Sigmoid colon (tissue), 7 donors: ENCODE measurements at places on chromosomes 1 and 21. TPM values are rescaled to one million over a fixed set of nuclear protein-coding genes. Genes with fewer than 3 reads are reported as not detected.

DNA sequence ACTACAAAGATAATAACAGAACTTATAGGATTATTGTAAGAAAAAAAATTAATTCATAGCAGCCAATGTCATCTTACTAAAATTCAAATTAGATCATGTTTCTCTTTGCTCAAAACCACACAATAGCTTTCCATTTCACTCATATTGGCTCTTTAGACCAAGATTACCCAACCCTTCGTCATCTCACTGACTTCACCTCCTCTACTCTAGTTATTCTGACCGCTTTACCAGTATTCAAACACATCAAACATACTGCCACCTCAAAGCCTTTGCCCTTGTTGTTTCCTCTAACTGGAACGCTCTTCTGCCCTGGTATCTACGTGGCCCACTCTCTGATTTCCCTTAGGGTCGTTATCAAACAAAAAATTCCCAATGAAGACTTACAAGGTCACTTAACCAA lies 1.7 kb downstream of the ANGPTL3 start:
- H3K27me3 ChIP-seq = no peaks in the 10 kb centered on the region
- no peaks in the 10 kb centered on the region for H3K36me3 ChIP-seq
- no peak for DNase-seq
- no peak overlapping the region for H3K27ac ChIP-seq

DNA sequence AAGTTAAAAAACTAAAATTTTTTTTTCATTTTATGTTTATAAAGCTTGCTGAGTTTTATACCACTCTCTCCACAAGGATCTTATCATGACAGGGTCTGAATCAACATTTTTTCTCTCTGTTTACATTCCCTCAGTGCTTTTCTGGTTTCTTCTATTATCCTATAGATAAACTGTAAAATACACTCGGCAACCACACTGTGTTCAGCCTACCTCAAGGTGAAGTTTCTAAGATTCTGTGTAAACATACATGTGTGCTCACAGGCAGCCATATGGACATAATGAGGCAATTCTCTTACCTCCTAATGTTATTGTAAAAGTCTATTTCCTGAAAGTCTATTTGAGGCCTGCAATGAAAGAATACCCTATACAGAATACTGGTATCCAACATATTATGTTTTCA lies 114.6 kb downstream of the NTPCR start:
- DNase-seq = no peak

DNA sequence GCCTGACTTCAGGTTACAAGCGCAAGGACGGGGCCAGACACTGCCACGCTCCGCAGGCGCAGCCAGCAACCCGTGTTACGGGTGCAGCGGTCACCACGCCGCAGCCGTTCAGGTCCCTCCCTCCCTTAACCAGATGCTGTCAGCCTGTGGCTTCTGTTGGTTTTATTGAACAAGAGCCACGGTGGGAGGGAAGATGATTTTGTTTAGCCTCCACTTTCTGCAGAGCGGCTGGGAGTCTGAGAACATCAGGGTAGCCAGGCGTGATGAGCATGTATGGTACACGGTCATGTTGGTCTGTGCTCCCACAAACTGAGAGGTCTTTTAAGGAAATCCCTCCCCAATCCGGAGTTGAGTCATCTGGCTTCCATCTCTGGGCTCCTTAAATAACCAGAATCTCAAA lies 18.5 kb upstream of the ADARB1 start:
- H3K4me3 ChIP-seq = no peak overlapping the region
- no peaks in the 10 kb centered on the region for H3K4me1 ChIP-seq
- H3K27ac ChIP-seq = no peak overlapping the region
- no peak for DNase-seq
- H3K36me3 ChIP-seq = no peaks in the 10 kb centered on the region

GRCh38 chr1:14055442-14056223 lies 355.6 kb downstream of the PRDM2 start:
- H3K36me3 ChIP-seq = no peaks in the 10 kb centered on the region
- H3K4me1 ChIP-seq = no peaks in the 10 kb centered on the region
- DNase-seq = no peak
- H3K27ac ChIP-seq = no peak overlapping the region

DNA sequence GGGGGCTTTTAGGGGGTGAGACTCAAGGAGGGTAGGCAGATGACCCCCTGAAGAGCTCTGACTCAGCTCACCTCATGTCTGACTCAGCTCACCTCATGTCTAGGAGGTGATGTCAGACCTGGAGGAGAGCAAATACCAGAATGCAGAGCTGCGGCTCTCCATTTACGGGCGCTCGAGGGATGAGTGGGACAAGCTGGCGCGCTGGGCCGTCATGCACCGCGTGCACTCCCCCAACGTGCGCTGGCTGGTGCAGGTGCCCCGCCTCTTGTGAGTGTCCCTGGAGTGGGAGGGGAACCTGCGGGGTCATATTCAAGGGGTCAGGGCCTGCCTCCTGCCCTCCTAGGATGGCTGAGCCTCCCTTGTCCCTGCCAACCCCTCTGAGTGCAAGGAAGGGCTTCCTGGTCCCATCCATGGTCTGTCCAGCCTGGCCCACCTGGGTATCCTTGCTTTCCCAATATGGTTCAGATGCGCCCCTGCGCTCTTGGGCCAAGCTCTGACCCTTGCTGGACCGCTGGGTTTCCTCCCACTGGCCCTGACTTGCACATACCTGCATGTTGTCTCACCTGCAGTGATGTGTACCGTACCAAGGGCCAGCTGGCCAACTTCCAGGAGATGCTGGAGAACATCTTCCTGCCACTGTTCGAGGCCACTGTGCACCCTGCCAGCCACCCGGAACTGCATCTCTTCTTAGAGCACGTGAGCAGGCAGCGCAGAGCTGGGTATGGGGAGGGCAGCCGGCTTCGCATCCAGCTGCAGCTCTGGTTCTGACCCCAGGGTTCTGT lies 9.1 kb downstream of the AMPD2 start:
- H3K36me3 ChIP-seq = peaks cover 13% of the 10 kb centered on the region
- H3K27me3 ChIP-seq = no peaks in the 10 kb centered on the region
- no peak overlapping the region for H3K4me3 ChIP-seq
- no peak for DNase-seq
- H3K4me1 ChIP-seq = no peaks in the 10 kb centered on the region

DNA sequence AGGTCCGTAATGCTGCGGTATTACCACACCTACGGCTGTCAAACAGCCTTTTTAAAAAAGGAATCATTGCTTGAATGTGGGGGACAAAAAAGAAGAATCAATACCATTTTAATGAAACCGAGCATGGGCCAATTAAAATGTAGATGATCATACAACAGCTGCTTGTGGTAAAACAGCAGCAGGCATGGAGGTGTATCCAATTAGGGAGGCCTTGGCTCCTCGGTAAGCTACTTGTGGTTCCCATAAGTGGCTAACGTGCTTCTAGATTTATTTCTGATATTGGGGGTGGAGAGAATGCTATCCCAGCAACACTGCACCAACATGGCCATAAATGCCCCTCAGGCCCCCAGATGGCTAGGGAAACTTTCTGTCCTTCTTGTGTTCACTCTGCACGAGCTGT lies 1.8 kb downstream of the PTPN14 start:
- peaks cover 41% of the 10 kb centered on the region for H3K4me1 ChIP-seq
- H3K4me3 ChIP-seq = peak overlapping the region; percentile 67
- no peaks in the 10 kb centered on the region for H3K27me3 ChIP-seq
- no peak for DNase-seq

- H3K4me1 ChIP-seq = no peaks in the 10 kb centered on the region
- DNase-seq = no peak
- no peaks in the 10 kb centered on the region for H3K36me3 ChIP-seq
- H3K27ac ChIP-seq = no peak overlapping the region
Observed at GRCh38 chr1:57020216-57020615, 54.4 kb upstream of the C8B start.

DNA sequence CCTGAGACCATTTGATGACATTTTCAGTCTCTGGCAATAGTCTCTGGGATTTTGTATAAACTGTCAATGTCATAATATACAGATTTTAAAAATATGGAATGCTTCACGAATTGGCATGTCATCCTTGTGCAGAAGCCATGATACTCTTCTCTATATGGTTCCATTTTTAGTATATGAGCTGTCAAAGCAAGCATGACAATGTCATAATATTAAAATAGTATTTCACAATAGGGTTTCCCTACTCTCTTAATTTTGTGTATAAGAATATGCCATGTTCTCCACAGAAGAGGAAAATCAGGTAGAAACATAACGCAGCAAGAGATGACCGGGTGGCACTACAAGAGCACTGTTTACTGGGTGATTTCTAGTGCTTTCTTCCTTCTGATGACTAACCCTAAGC lies 8.3 kb upstream of the DIPK1A start:
- H3K4me1 ChIP-seq = no peaks in the 10 kb centered on the region
- no peak overlapping the region for H3K4me3 ChIP-seq
- H3K36me3 ChIP-seq = no peaks in the 10 kb centered on the region

DNA sequence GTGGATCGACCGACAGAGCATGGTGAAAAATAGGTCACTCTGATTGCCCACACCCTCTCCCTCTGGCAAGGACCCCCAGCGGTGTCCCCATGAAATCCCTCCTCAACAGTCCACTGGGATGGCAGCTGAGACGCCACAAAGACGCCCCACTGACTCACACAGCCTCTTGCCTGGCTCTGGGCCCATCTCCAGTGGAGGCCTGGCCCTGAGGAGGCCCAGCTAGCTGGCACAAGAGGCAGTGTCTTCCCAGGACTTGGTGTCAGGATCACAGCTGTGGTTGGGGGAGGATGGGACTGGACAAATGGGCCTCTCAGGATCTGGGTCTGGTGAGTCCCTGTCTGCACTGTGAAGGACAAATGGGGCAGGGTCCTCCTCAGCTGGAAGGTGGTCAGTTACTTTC lies 4.6 kb downstream of the ALX3 start:
- no peak for DNase-seq
- H3K27me3 ChIP-seq = peaks cover 43% of the 10 kb centered on the region
- H3K27ac ChIP-seq = no peak overlapping the region
- no peaks in the 10 kb centered on the region for H3K36me3 ChIP-seq
- no peak overlapping the region for H3K4me3 ChIP-seq
- peaks cover 33% of the 10 kb centered on the region for H3K4me1 ChIP-seq

DNA sequence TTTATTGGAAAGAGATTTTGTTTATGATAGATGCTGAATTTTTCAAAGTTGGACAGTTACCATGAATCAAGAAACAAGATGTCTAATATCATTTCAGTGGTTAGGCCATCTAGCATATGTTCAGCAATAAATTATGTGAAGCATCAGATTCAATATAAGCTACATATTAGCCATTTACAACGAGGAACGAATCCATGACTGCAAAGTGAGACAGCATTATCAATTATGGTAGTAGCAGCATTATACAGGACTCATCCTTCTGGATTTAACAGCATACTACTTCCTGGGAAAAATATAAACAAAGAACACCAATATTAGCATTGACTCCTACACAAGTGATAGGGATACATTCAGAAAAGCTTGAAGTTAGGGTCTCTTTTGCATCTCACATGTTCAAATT lies 59.1 kb downstream of the LRRC53 start:
- no peak for DNase-seq
- no peak overlapping the region for H3K4me3 ChIP-seq
- no peaks in the 10 kb centered on the region for H3K4me1 ChIP-seq

DNA sequence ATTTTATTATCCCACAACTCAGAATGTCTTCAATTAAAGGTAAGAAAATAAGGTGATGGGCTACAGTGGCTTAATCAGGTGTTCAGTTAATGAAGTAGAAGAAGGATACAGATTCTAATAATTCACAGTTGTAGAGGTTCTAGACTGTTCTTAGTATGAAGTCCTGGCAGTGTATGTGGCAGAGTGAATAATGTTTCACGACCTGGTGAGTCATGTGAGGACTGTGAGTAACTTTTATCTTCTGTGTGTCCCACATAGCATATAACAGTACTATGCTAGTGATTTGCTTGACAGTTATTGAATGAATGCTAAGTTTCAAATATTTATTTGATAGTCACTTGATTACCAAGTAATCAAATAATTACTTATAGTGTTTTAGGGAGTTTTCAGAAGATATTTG lies 20.0 kb downstream of the SLC16A4 start:
- no peak overlapping the region for H3K27ac ChIP-seq
- no peak overlapping the region for H3K4me3 ChIP-seq
- no peaks in the 10 kb centered on the region for H3K4me1 ChIP-seq

DNA sequence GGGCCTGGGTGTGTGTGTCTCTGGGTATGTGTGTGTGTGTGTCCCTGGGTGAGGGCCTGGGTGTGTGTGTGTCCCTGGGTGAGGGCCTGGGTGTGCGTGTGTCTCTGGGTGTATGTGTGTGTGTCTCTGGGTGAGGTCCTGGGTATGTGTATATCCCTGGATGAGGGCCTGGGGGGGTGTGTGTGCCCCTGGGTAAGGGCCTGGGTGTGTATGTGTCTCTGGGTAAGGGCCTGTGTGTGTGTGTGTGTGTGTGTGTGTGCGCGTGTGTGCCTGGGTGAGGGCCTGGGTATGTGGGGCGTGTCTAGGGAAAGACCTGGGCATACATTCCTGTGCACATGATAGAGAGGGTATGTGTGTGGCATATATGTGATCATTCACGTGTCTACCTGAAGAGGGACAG lies 155.1 kb upstream of the ZC3H12A start:
- no peak overlapping the region for H3K4me3 ChIP-seq
- DNase-seq = no peak
- peaks cover 12% of the 10 kb centered on the region for H3K4me1 ChIP-seq
- H3K27ac ChIP-seq = no peak overlapping the region

NPPB gene
- not detected for total RNA-seq

GRCh38 chr1:9363061-9363471 lies 70.4 kb downstream of the SPSB1 start:
- H3K27ac ChIP-seq = peak overlapping the region; percentile 93
- peaks cover 20% of the 10 kb centered on the region for H3K4me1 ChIP-seq
- no peak overlapping the region for H3K4me3 ChIP-seq
- H3K27me3 ChIP-seq = no peaks in the 10 kb centered on the region

TMIGD3 gene
- 5.8 TPM for total RNA-seq

- no peak overlapping the region for H3K4me3 ChIP-seq
- no peaks in the 10 kb centered on the region for H3K27me3 ChIP-seq
- no peak overlapping the region for H3K27ac ChIP-seq
- DNase-seq = no peak
- H3K4me1 ChIP-seq = peaks cover 7% of the 10 kb centered on the region
Observed at GRCh38 chr21:43959231-43960116, 52.6 kb upstream of the TRAPPC10 start.

ARV1 gene
- total RNA-seq = 19.8 TPM

GRCh38 chr1:198932351-198932991 lies 293.6 kb downstream of the PTPRC start:
- no peak overlapping the region for H3K27ac ChIP-seq
- no peak for DNase-seq
- H3K27me3 ChIP-seq = no peaks in the 10 kb centered on the region
- no peaks in the 10 kb centered on the region for H3K36me3 ChIP-seq

PKN2 gene
- 43.4 TPM for total RNA-seq

FCGR1A gene
- total RNA-seq = 0.55 TPM

LAMC2 gene
- total RNA-seq = 3.2 TPM
